ENCODE measurements at places on chromosomes 2 and 18.

DNA sequence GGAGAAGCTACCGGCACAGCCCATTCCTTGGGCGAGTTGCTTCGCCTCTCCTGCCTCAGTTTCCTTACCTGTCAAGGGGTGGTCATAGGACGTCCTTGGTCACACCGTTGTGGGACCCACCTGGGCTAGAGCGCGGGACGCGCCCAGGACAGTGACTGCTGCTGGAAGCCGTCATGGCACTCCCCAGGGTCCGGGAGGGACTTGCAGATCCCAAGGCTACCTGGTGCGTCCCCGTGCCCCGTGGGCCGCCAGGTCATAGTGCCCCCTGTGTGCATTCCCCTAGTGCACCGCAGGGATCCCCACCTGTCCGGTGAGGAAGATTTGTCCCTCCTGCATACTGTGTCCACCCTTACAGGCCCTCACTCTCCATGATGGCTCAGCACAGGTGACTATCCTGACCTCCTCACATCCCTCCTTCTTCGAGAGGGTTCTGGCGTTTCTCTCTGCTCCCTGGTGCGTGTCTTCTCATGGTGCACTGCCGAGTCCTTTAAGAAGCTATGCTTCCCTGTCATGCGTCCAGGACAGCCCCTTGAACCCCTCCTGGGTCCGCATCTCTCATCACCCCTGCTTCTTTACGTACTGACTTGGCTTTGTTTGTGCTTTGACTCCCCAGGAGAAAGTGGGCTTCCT, 886 bp upstream of the STK25 start:
- DNase-seq, result no peak

DNA sequence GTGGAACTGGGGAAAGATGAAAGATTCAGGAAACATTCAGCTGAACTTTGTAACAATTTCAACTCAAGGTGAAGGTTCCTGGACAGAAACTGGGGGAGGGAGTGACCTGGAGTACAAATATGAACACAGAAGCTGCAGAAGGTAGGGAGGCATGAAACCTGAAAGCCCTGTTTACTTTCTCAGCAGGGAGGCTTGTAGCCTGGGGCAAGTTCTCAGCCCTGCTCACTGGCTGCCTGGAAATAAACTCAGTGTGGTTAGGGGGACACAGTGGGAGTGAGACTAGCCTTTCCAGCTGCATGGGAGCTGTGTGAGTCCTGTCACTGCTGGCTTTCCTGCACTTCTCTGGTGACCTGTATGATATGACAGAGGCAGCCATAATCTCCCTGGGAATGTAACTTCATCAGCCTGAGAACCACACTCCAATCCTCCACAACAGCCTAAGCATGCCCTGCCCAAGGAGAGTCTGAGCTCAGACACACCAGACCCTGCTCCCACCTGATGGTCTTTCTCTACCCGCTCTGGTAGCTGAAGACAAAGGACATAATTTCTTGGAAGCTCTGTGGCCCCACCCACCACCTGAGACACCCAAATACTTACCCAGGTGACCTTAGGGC, 77.0 kb downstream of the ZSWIM2 start:
- no peak for DNase-seq

- no peak for DNase-seq
Measured at GRCh38 chr18:31498574-31499524, 872 bp downstream of the DSG2 start.

- DNase-seq, result no peak
Measured at GRCh38 chr18:27942706-27943105, 234.2 kb downstream of the CDH2 start.

GRCh38 chr2:84052913-84053312, 406.2 kb downstream of the SUCLG1 start:
- DNase-seq, result no peak

DNA sequence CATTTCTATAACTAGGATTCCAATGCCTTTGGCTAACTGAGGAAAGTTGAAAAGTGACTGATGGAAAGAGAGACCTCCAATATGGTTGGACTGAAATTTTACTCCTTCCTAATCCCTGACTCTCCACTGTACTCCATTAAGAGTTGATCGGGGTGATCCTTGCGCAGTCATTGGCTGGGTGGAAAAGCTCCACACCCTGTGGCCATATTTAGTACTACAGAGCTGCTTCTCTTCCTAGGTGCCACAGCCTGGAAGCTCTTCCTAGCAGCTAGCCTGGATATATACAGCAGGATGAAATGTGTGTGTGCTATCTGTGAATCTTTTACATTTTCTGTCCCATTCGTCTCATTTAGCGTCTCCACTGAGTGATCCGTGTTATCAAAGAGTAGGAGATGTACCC, 71.2 kb downstream of the MEP1B start:
- DNase-seq, result no peak

Measured in NCI-H524 (cell line).